Posterior cingulate gyrus (tissue), 11 donors: ENCODE measurements at places on chromosomes 5 and 9.

DNA sequence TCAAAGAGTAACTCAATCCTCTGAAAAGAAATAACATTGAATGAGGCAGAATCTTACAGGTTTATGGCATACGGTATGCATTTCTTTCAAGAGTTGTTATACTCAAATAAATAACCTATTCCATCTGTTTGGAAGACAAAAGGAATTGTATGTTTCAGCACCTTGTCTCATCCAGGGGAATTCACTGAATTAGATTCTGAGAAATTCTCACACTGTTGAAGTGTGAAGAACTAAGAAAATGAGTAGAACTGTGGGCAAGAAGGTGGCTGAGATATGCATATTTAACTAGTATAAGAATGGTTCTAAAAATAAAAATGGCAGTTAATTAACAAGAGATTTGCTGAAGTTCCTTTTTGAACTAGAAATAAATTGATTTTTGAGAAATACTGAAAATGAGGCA, 279.3 kb upstream of the DAP start:
- no peak for DNase-seq

- no peak for DNase-seq
Observed at GRCh38 chr5:36599986-36600779, 6.2 kb upstream of the SLC1A3 start.

DNA sequence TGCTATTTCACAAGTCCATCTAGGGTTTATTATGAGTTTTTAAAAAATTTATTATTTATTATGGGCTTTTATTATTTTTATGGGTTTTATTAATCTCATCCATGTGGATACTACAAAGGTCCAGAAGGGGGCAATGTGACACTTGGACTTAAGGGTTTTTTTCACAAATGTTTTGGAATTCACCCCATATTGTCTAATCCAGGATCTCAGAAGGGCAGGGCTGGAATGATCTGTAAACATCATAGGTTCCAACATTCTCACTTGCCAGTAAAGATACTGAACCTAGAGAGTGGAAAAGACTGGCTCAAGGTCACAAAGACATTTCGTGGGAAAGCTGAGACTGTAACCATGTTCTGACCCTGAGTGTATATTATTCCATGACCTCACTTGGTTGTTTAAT, 35.6 kb downstream of the NIM1K start:
- DNase-seq = no peak

DNA sequence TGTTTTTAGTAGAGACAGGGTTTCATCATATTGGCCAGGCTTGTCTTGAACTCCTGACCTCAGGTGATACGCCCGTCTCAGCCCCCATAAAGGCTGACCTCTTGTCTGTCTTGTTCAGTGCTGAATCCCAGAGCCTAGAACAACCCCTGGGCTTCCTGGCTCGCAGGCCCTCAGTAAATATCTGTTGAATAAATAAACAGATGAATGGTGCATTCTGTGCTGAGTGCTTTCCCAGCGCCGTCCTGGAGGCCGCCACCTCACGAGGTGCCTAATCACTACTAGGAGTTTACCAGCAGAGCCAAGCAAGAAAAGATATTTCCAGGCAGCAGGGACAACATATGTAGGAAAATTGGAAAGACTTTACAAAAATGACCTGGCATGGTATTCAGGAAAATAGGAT, 88.5 kb downstream of the SNX24 start:
- DNase-seq = no peak

DNA sequence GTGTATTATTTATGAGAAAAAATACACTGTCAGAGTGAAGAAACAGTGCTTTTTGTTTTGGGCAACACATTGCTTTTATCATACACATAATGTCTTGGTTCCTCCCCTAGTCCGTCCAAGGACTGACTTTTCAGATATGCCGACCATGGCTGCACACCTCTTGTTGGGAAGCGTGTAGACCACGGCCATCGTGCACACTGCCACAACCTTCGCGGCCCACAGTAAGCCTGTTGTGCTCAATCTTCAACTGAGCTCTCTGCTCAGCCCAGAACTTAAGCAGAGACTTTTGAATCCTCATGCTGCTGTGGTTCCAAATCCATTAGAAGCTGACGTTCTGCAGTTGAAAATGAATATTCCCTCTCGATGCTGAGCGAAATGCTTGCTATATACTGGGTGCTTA, 157.6 kb upstream of the IRX2 start:
- DNase-seq = no peak

DNA sequence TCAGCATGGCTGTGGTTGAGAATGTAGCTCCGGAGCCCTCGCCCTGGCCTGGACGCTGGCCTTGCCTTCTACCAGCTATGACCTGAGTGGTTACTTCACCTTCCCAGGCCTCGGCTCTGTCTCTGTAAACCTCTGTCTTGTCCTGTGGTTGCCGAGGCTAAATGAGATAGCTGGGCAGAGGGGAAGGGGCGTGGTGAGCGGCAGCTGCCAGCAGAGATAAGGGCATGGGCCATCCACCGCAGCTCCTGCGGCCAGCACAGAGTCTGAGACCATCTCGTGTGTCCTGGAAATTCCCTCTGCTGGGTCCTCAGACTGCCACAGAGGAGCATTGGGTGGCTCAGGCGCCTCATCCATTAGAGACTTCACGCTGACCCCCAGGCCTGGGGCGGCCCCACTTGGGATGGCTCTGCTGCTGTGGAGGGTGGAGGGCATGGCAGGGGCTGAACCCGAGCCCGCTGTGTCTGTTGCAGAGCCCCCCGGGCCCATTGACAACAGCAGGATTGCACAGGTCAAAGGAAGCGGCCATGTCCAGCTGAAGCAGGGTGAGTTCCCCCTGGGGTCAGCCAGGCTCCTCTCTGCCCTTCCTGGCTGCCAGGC, 43.9 kb downstream of the USP20 start:
- DNase-seq = peak; percentile 69

DNA sequence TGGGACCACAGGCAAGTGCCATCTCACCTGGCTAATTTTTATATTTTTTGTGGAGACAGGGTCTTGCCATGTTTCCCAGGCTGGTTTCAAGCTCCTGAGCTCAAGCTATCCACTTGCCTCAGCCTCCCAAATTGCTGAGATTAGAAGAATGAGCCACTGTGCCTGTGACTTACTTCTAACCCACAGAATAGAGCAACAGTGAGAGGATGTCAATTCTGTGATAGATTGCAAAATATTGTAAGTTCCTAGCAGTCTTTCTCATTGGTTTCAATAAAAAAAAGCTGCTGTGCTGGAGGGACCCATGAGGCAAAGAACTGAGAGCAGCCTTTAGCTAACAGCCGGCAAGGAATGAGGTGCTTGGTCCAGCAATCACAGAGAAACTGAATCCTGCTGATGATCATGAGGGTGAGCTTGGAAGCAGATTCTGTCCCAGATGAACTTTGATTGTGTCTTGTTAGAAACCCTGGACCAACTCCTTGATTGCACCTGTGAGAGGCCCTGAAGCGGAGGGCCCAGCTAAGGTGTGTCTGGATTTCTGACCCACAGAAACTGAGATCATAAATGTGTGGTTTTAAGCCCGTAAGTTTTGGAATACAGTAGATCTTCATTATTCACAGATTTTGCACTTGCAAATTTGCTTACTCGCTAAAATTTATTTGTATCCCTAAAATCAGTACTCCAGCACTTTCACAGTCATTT, 149.7 kb downstream of the GCNT1 start:
- DNase-seq = no peak

GRCh38 chr9:99820685-99821395, 845 bp upstream of the NR4A3 start:
- peak; percentile 86 for DNase-seq

DNA sequence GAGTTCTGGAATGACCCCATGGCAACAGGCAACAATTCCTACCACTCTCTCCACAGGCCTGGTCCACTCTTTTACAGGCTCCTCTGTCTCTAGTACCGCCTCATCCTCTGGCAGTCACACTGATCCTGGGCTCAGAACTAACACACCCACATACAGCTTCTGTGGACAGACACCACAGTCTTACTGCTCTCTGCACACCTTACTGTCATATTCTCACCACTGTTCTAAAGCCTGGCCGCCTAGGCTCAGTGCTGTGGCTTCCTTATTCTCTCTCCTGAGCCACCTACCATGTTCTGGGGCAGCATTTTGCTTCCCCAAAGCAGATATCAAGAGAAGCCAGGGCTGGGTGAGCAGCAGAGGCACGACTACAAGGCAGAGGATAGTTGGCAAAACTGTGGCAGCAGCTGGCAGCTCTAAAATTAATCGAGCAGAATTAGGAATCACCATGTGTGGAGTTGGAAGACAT, 14.8 kb downstream of the REEP5 start:
- peak; percentile 78 for DNase-seq

- no peak for DNase-seq
Observed at GRCh38 chr5:35131723-35132122, 84.0 kb upstream of the AGXT2 start.

GRCh38 chr5:9654886-9655285, 24.7 kb upstream of the TAS2R1 start:
- no peak for DNase-seq

GRCh38 chr5:108168915-108169314, 213.0 kb downstream of the FBXL17 start:
- no peak for DNase-seq

DNA sequence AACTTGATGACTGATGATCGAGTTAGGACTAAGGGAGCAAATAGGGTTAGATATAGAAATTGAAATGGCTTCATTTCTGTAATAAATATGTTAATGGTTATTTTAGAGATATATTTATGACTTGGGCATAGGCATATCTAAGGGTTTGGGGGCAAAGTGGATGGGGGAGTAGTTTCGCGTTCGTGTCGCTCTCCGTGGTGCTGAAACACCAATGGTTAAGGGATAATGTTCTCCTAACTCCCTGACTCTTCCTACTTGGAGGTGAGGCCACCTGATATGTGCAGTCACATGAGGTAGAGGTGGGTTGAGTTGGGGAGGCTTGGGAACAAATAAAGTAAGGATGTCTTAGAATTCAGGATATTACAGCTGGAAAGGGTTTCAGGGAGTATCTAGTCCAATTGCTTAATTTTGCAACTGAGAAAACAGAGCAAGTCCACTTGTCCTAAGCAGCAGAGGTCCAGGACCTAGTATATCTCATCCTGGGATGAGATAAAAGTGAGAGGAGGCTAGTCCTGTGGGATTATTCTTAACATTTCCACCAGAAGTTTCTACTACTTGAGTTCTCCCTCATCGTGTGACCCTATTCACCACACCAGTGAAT, 44.0 kb upstream of the MAP1B start:
- DNase-seq = no peak

- no peak for DNase-seq
Observed at GRCh38 chr9:121198512-121199042, 3.1 kb downstream of the RAB14 start.

DNA sequence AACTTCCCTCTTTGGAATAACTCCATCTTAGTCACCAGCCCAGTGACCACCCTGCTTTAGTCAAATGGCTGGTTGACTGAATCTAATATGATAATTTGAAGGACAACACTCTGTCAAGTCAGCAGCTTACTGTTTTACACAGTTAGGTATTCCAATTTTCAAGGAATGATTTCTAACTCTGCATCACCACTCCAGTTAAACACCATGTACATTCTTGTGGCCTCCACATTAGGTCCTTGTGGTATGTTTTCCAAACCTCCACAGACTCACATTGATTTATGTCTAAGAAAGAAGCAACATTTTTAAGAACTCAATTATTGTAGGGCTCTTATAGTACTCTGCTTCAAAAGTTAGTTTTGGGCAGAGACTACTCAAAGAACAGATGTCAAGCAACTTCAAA, 110.7 kb downstream of the TLE1 start:
- no peak for DNase-seq

DNA sequence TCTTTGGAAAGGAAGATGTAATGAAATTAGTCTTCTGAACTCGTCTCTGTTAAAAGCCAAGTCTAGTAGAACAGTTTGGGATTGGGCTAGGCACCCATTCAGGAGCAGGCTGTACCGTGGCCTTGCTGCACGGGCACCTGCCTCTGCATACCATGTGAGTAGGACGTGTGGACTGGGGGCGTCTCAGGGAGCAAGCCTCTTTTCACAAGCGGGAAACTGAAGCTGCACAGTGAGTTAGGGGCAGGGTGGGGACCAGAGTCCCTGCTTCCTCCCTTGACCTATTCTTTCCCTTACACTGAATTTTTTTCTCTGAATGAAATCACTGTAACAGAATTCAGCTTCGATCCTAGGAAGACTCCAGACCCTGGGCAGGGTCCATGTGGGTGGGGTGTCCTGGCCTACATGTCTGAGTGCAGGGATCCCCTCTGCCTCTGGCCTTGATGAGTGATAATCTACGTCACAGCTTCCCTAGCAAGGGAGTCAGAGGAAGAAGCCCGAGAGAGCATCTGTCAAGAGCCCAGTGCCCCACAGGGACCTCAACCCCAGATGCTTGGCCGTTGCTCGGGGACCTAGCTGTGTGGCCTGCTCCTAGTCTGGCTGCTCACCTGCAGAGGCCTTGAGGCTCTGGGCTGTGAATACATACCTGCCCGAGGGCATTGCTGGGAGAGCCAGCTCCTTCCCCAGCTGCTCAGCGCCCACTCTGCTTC, 15.1 kb downstream of the PHF2 start:
- no peak for DNase-seq

GRCh38 chr5:145800181-145800580, 35.0 kb downstream of the PRELID2 start:
- no peak for DNase-seq

DNA sequence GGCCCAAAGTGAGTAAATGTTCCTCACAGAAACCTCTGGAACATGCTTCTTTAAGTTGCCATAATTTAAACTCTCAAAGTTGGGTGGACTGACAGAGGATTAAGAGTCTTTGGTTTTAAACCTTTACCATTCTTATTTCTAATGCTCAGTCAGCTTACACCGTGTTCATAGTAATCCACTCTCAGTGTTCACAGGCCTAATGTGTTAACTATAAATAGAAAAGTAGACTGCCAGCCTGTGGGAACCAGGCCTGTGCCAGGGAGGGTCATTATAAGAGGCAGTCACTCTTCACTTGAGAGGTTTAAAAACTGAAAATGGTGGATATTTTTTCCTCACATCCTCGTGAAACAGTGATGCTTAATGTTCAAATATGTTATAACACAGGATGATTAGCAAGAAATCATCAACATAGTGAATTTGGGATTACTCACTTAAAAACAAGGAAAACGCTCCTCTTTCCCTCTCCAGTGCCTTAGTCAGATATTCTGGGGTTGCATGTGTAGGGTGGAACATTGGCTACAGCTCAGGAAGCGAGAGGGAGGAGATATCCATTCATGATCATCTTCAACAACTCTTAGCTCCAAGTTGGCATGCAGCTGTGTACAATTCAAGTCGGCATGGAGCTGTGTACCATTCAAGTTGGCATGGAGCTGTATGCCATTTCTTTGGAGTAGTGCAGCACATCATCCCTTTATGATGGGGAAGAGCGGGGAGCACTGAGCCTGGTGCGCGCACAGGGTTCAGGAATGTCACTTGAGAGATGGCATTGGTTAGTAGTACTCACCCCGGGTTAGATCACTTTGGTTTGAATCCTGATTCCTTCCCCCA, 65.8 kb downstream of the KIAA1958 start:
- no peak for DNase-seq

GRCh38 chr5:137078171-137078665, 420.9 kb downstream of the SPOCK1 start:
- peak; percentile 32 for DNase-seq

- no peak for DNase-seq
Observed at GRCh38 chr5:107778647-107779046, 107.9 kb upstream of the EFNA5 start.

GRCh38 chr5:149797897-149798296, 67.8 kb downstream of the PPARGC1B start:
- DNase-seq = no peak

GRCh38 chr5:72280581-72281069, 39.4 kb downstream of the MRPS27 start:
- DNase-seq = no peak
